ENCODE measurements at places on chromosomes 16 and 17. TPM values are rescaled to one million over a fixed set of nuclear protein-coding genes. Genes with fewer than 3 reads are reported as not detected.

The TBC1D28 gene
- not detected for total RNA-seq

DNA sequence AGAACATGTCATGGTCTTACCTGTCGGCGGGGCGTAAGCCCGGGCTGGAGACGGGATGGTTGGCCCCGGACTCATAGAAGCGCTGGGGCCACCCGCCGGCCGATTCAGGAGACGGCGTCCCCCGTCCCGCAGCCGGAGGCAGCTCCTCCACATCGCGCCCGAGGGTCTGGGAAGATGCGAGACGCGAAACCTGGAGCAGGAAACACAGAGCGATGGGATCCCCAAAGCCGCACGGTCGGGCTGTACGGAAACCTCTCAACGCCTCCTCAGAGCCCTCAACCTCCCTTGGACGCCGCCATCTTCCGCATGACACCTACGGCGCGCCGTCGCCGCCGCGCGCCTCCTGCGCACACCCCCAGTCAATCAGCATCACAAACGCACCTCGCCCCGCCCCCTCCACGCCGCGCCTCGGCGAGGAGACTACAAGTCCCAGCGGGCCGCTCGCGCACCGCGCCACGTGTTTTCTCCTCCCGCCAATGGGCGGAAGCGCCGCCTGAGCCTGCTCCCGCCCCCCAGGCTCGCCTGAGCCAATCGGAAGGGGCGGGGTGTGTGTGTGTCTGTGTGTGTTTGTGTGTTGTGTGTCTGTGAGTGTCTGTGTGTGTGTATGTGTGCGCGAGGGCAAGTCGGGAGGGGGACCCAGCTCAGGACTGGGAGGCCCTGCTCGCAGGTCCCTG is at the start of the genes ATPAF2 and GID4:
TSS of gene ATPAF2 (minus strand) at position 308 of the 674 bp plus-strand sequence. CDS start at position 153, 155 bp downstream.
TSS of gene GID4 (plus strand) at position 548 of the 674 bp plus-strand sequence. CDS start at position 605, 57 bp downstream.
- peak within 1 kb of the TSS; percentile 89 for H3K4me3 ChIP-seq
- DNase-seq: peak; percentile 99
- no peaks in the 10 kb centered on the region for H3K36me3 ChIP-seq
- no peaks in the 10 kb centered on the region for H3K27me3 ChIP-seq

- H3K36me3 ChIP-seq: peaks cover 29% of the 10 kb centered on the region
- H3K4me3 ChIP-seq: no peak overlapping the region
- H3K4me1 ChIP-seq: peaks cover 7% of the 10 kb centered on the region
- H3K27me3 ChIP-seq: no peaks in the 10 kb centered on the region
Measured at GRCh38 chr16:19515757-19516156, 6.1 kb downstream of the GDE1 start.

The RABEP1 gene
- total RNA-seq: 44.1 TPM

The SPNS2 gene
- 0.28 TPM for total RNA-seq

The DNAI2 gene
- 1.2 TPM for total RNA-seq

- no peak overlapping the region for H3K4me3 ChIP-seq
- H3K27me3 ChIP-seq: no peaks in the 10 kb centered on the region
- no peak overlapping the region for H3K27ac ChIP-seq
- H3K36me3 ChIP-seq: no peaks in the 10 kb centered on the region
Measured at GRCh38 chr17:20961586-20961985, 81.2 kb downstream of the USP22 start.

DNA sequence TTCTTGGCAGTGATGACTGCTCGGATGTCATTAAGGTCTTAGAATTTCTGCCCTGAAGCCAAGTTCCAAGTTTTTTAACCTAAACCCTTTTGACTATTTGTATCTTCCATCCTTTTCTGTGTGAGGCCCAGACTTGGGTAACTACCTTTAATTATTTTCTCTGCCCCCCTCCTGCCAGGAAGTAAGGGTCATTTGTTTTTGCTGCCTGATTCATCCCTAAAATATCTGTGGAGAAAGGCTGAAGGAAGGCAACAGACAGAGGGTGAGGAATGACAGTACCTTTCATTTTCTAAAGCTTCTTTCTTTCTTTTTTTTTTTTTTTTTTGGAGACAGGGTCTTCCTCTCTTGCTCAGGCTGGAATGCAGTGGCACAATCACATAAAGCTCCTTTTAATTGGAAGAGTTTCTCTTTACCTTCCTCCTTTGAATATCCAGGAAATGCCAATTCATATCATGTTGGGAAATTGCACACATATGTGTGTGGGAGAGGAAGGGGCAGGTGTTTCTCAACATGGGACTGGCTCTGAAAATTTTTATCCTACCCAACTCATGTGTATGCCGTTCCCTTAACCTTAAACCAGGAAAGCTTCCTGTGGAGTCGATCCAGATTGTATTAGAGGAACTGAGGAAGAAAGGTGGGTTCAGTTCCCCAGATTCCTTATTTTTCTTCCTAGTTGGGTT is 957 bp downstream of the VPS25 start:
- no peak for DNase-seq
- H3K27me3 ChIP-seq: no peaks in the 10 kb centered on the region
- peak overlapping the region; percentile 90 for H3K27ac ChIP-seq
- H3K4me1 ChIP-seq: peaks cover 14% of the 10 kb centered on the region
- peaks cover 28% of the 10 kb centered on the region for H3K36me3 ChIP-seq

GRCh38 chr17:76881408-76881807 is 13.2 kb downstream of the MGAT5B start:
- H3K27ac ChIP-seq: no peak overlapping the region
- no peak overlapping the region for H3K4me3 ChIP-seq
- H3K4me1 ChIP-seq: no peaks in the 10 kb centered on the region
- no peaks in the 10 kb centered on the region for H3K27me3 ChIP-seq

The SLC6A4 gene
- total RNA-seq: 3.5 TPM

GRCh38 chr16:6600167-6600566 is 732.5 kb upstream of the RBFOX1 start:
- H3K27me3 ChIP-seq: no peaks in the 10 kb centered on the region
- no peak overlapping the region for H3K4me3 ChIP-seq
- no peaks in the 10 kb centered on the region for H3K4me1 ChIP-seq
- DNase-seq: no peak
- no peaks in the 10 kb centered on the region for H3K36me3 ChIP-seq

DNA sequence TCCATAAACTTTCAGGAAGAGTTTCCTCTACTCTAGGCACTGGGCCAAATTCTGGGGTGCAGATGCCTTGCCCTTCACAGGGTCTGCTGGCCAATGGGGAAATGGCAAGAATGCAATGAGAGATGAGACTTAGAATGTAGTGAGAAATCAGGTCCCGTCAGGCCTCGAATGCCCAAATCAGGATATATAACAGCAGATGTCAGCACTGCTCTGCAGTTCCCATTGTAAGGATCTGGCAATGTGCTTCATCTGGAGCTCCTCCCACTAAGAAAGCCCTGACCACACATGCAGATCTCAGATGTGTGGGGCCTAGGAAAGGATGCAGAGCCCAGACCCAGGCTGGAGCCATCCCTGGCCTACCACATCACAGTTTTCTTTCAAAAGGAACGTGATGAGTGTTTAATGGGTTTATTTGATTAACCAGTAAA is 13.9 kb upstream of the LPCAT2 start:
- H3K27me3 ChIP-seq: no peaks in the 10 kb centered on the region
- no peak overlapping the region for H3K4me3 ChIP-seq
- no peak for DNase-seq
- no peak overlapping the region for H3K27ac ChIP-seq

DNA sequence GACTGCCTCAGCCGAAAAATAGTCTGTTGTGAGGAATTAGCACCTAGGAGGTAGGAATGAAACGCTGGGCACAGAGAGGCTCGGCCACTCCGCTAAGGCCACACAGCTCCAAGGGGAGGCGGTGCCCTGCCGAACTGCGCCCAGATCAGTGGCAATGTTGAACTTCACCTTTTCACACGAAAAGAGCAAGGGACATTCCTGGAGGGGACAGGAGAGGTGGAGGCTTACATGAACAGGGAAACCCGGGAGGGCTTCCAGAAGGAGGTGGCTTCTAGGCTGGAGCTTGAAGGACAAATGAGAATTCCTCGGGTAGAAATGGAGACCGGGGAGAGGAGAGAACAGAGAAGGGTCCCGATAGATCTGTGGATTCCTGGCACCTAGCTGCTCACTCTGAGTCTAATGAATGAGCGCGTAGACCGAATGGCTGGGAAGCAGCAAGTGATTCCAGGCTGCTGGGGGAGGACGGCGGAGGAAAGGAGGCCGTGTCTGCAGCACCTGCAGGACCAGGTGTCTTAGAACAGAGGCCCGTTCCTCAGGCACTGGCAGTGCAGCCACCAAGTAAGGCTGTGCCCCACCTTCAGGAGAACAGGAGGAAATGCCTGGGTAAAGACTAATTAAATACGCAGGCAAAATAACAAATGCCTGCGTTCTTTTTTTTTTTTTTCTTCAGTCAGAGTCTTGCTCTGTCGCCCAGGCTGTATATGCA is 722 bp upstream of the SLC38A10 start:
- peak overlapping the region; percentile 61 for H3K4me3 ChIP-seq
- no peaks in the 10 kb centered on the region for H3K27me3 ChIP-seq
- H3K36me3 ChIP-seq: no peaks in the 10 kb centered on the region
- no peak for DNase-seq

The ABAT gene
- total RNA-seq: 13.4 TPM

DNA sequence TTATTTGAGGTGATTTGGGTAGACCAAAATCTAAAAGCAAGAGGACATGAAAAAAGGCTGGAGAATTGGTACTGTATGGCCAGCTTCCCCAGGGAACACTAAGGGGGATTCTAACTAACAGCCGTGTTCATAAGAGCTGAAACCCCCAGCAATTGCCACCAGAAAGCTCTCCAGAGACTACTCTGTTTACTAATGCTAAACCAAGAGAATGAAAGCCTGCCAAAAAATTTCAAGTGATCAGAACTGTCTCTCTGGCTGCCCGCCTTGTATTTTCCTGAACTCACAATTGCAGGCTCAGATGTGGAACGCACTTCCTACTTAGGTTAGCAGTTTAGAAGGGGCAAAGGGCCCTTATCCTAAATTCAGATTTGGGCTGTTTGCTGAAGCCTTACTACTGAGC is 24.1 kb downstream of the MYH10 start:
- H3K27me3 ChIP-seq: peaks cover 2% of the 10 kb centered on the region
- H3K27ac ChIP-seq: no peak overlapping the region
- no peaks in the 10 kb centered on the region for H3K4me1 ChIP-seq
- H3K4me3 ChIP-seq: no peak overlapping the region
- H3K36me3 ChIP-seq: no peaks in the 10 kb centered on the region

- H3K27me3 ChIP-seq: no peaks in the 10 kb centered on the region
- no peaks in the 10 kb centered on the region for H3K36me3 ChIP-seq
- H3K4me1 ChIP-seq: peaks cover 81% of the 10 kb centered on the region
- H3K27ac ChIP-seq: peak overlapping the region; percentile 87
Measured at GRCh38 chr17:48442819-48443218, 12.8 kb upstream of the SKAP1 start.

The TPSD1 gene
- total RNA-seq: not detected

- no peaks in the 10 kb centered on the region for H3K36me3 ChIP-seq
- H3K27ac ChIP-seq: no peak overlapping the region
- H3K4me3 ChIP-seq: no peak overlapping the region
- no peaks in the 10 kb centered on the region for H3K4me1 ChIP-seq
- DNase-seq: no peak
Measured at GRCh38 chr17:13508896-13509295, 92.8 kb downstream of the HS3ST3A1 start.

- no peak overlapping the region for H3K4me3 ChIP-seq
- no peaks in the 10 kb centered on the region for H3K27me3 ChIP-seq
- H3K36me3 ChIP-seq: peaks cover 54% of the 10 kb centered on the region
- no peaks in the 10 kb centered on the region for H3K4me1 ChIP-seq
- DNase-seq: no peak
- H3K27ac ChIP-seq: no peak overlapping the region
Measured at GRCh38 chr17:36493956-36494355, 7.5 kb downstream of the ZNHIT3 start.

The ZNF624 gene
- 4.9 TPM for total RNA-seq

The NPIPA3 gene
- total RNA-seq: not detected

The SPATA2L gene
- 23.1 TPM for total RNA-seq

The HOXB3 gene
- 15.3 TPM for total RNA-seq

DNA sequence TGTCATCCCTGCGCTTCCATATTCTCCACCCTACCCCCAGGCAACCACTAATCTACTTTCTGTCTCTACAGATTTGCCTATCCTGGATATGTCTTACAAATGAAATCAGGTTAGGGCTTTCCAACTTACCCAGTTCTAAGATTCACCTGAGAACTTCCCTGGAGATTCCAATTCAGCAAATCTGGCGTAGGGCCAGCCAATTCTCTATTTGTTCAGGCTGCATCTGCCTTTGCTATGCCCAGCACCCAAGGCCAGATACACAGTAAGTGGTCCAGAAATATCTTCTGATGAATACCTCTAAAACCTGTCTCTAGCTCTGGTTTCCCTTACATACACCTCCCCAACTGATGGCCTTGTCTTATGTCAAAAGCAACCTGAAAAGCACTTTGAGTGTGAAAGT is 10.4 kb upstream of the CTCF start:
- no peaks in the 10 kb centered on the region for H3K36me3 ChIP-seq
- peaks cover 48% of the 10 kb centered on the region for H3K4me1 ChIP-seq
- DNase-seq: no peak
- H3K4me3 ChIP-seq: no peak overlapping the region

DNA sequence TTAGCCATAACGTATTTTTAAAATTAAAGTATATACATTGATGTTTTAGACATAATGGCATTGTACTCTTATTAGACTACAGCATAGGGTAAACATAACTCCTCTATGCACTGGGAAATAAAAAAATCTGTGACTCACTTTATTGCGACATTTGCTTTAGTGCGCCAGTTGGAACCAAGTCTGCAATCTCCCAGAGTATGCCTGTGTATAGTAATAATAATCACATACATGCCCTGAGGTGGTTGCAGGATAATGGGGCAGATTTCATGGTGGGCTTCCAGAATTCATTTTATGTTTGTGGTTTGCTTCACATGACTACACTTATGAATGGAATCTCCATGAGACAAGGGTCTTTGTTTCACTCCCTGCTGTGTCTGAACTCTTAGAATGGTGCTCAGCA is 66.9 kb upstream of the N4BP1 start:
- H3K27me3 ChIP-seq: no peaks in the 10 kb centered on the region
- no peak overlapping the region for H3K4me3 ChIP-seq
- no peaks in the 10 kb centered on the region for H3K4me1 ChIP-seq
- H3K36me3 ChIP-seq: no peaks in the 10 kb centered on the region

GRCh38 chr17:40538019-40538935 is 27.0 kb downstream of the CCR7 start:
- H3K27ac ChIP-seq: peak overlapping the region; percentile 19
- no peak for DNase-seq
- peaks cover 98% of the 10 kb centered on the region for H3K4me1 ChIP-seq
- H3K27me3 ChIP-seq: peaks cover 3% of the 10 kb centered on the region

DNA sequence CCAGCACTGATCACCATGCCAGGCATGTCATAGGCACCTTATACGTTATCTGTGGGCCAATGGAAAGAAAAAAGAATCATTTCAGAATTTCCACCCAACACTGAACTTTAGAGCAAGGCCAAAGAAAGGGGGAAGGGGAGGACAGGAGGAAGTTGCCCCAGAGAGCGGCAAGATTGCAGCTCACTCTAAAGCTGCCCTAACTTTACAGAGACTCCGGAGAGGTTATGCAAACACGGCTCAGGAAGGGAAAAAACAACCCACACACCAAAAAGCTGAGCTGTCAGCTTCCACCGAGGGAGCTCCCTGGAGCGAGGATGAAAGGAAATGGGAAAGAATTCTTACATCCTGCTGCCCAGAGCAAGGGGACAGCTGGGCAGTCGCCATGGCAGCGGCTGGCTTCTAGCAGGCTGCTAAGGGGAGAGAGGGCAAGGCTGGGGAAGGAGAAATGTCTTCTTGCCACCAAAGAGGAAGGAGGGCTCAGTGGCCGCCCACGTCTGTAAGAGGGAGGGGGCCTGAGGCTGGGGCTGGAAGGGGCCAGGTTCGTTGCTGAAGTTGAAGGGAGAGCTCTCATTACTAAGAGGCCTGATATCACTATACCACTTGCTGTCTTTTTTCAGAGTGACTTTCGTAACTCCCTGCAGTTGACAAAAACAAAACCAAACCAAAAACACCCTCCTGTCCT is 18.2 kb downstream of the COTL1 start:
- peak overlapping the region; percentile 78 for H3K27ac ChIP-seq
- H3K36me3 ChIP-seq: no peaks in the 10 kb centered on the region
- no peak for DNase-seq
- H3K27me3 ChIP-seq: no peaks in the 10 kb centered on the region
- H3K4me3 ChIP-seq: peak overlapping the region; percentile 8

Data from natural killer cell (primary cell).